ENCODE measurements at places on chromosomes 7 and 10. TPM values are rescaled to one million over a fixed set of nuclear protein-coding genes. Genes with fewer than 3 reads are reported as not detected.

DNA sequence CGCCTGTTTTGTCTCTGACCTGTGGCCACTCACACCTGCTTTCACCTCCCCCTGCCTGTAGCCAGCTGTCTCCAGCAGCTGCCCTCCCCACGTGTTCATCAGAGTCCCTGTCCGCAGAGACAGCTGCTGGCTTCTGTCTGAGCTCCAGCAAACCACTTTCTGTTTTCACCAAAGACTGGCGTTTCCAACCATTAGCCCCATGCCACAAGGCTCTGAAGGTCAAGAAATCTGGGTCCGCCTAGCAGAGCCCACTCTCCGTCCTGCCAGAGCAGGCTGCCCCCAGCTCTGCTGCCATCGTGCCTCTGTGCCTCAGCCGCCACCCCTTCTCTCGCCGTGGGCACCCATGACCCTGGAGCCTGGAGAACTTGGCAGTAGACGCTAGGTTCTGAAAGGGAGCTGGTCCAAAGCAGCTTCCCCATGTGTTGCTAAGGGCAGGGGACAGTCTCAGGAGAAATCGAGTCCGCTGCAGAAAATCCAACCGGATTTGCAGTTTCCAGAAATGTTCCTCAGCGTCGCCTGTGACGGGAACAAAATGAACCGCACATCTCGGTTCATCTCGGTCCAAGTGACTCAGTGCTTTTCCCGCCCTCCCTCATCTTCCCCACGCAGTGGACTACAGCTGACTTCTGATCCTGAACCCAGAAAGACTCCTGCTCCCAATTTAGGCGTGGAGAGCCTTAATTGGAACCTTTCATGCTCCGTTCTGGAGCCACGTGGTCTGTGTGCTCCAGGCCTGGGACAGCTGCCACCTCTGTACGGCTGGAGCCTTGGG, 28.0 kb downstream of the TMEM120A start:
- peaks cover 11% of the 10 kb centered on the region for H3K4me1 ChIP-seq
- H3K27ac ChIP-seq, result no peak overlapping the region
- no peaks in the 10 kb centered on the region for H3K36me3 ChIP-seq
- no peaks in the 10 kb centered on the region for H3K27me3 ChIP-seq

- no peaks in the 10 kb centered on the region for H3K36me3 ChIP-seq
- no peak overlapping the region for H3K4me3 ChIP-seq
- H3K27me3 ChIP-seq, result no peaks in the 10 kb centered on the region
- H3K27ac ChIP-seq, result no peak overlapping the region
Measured at GRCh38 chr10:44198780-44199097, 186.2 kb downstream of the CXCL12 start.

The PIP gene
- not detected for total RNA-seq

The SLC13A4 gene
- not detected for total RNA-seq

The LIPK gene
- not detected for total RNA-seq

All from endothelial cell of umbilical vein (primary cell).